Mesendoderm (in vitro differentiated cells): ENCODE measurements at places on chromosomes 3 and 15.

GRCh38 chr3:43512754-43513404 is 108.9 kb downstream of the ANO10 start:
- no peaks in the 10 kb centered on the region for H3K36me3 ChIP-seq
- no peak for DNase-seq
- H3K27me3 ChIP-seq, result no peaks in the 10 kb centered on the region
- H3K4me3 ChIP-seq, result no peak overlapping the region
- H3K4me1 ChIP-seq, result no peaks in the 10 kb centered on the region

GRCh38 chr3:55690726-55691125 is 203.6 kb upstream of the WNT5A start:
- peak; percentile 83 for DNase-seq
- H3K27me3 ChIP-seq, result no peaks in the 10 kb centered on the region
- H3K4me1 ChIP-seq, result peaks cover 7% of the 10 kb centered on the region
- no peaks in the 10 kb centered on the region for H3K36me3 ChIP-seq

DNA sequence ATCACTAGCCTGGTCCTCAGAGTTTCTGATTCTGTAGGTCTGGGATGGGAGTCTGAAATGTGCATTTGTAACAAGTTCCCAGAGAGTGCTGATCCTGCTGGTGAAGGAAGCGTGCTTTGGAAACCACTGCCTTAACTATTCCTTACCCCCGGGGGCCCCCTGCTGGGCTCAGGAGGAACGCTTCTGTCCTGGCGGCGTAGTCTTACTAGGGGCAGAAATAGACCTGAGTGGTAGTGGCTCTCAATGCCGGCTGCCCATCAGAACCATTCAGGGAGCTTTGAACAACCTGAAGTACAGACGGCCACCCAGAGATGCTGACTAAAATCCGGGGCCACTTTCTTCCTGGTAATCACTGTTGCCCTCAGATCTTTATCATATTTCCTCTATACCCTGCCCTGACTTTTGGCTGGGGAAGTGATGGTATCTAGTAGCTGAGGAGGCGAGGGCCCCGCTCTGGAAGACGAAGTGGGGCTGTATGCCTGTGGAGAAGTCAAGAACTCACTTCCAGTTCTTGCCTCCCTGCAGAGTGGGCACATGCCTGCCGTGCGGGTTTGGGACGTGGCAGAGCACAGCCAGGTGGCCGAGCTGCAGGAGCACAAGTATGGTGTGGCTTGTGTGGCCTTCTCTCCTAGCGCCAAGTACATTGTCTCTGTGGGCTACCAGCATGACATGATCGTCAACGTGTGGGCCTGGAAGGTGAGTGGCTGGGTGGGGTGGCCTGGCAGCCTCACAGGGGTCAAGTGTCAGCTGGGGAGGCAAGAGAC is 16.3 kb upstream of the JMJD7 start:
- DNase-seq, result peak; percentile 84
- no peak overlapping the region for H3K27ac ChIP-seq
- H3K4me3 ChIP-seq, result no peak overlapping the region
- no peaks in the 10 kb centered on the region for H3K27me3 ChIP-seq
- H3K4me1 ChIP-seq, result no peaks in the 10 kb centered on the region
- H3K36me3 ChIP-seq, result no peaks in the 10 kb centered on the region

- no peak for DNase-seq
- H3K36me3 ChIP-seq, result no peaks in the 10 kb centered on the region
- H3K4me3 ChIP-seq, result no peak overlapping the region
- no peaks in the 10 kb centered on the region for H3K27me3 ChIP-seq
- no peak overlapping the region for H3K27ac ChIP-seq
Observed at GRCh38 chr3:191342411-191342810, 12.1 kb upstream of the UTS2B start.

DNA sequence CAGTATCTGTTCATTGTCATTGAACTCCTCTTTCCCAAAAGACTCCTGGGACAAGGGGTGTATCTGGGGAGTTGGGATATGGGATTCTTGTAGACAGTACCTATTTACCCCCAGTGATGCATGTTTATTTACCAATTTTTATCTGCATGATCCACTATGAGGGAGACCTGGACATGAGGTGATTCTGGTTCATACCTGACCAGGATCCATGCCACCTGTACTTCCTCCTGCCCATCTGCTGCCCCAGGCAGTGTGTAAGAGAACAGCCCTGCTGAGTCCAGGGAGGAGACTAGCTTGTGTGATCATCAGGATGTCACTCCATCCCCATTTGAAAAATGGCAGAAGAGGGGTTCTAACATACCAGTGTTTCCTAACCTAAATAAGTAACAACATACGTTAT is 3.1 kb upstream of the TPRG1 start:
- no peaks in the 10 kb centered on the region for H3K36me3 ChIP-seq
- no peaks in the 10 kb centered on the region for H3K4me1 ChIP-seq
- H3K27ac ChIP-seq, result no peak overlapping the region
- H3K27me3 ChIP-seq, result no peaks in the 10 kb centered on the region
- no peak for DNase-seq

- H3K4me1 ChIP-seq, result peaks cover 4% of the 10 kb centered on the region
- no peaks in the 10 kb centered on the region for H3K36me3 ChIP-seq
- no peak overlapping the region for H3K4me3 ChIP-seq
- no peak overlapping the region for H3K27ac ChIP-seq
- no peaks in the 10 kb centered on the region for H3K27me3 ChIP-seq
- DNase-seq, result peak; percentile 75
Observed at GRCh38 chr3:194840661-194841514, 155.2 kb downstream of the FAM43A start.

DNA sequence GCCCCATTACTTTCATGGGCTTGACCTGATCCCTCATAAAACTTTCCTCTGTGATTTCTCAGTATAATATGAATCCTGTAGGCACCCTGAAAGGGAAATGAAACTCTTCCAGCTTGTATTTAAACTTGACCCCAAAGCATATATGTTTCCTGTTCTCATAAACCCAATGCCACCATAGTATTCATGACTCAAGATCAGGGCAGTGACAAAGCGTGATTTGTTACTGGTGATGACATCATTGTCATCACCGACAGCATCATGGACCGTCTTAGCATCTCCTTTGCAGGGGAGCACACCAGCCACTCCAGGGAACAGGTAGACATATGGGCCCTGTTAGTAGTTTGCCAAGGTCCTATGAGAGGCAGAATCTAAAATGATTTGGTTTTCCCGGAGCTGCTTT is 741.2 kb downstream of the NR2F2 start:
- no peaks in the 10 kb centered on the region for H3K27me3 ChIP-seq
- H3K36me3 ChIP-seq, result no peaks in the 10 kb centered on the region
- no peaks in the 10 kb centered on the region for H3K4me1 ChIP-seq

- no peak for DNase-seq
- H3K36me3 ChIP-seq, result no peaks in the 10 kb centered on the region
Observed at GRCh38 chr3:183317271-183317670, 64.2 kb downstream of the B3GNT5 start.

GRCh38 chr3:194884649-194885315 is 199.1 kb downstream of the FAM43A start:
- H3K27ac ChIP-seq, result no peak overlapping the region
- no peak overlapping the region for H3K4me3 ChIP-seq
- no peaks in the 10 kb centered on the region for H3K4me1 ChIP-seq
- DNase-seq, result no peak

DNA sequence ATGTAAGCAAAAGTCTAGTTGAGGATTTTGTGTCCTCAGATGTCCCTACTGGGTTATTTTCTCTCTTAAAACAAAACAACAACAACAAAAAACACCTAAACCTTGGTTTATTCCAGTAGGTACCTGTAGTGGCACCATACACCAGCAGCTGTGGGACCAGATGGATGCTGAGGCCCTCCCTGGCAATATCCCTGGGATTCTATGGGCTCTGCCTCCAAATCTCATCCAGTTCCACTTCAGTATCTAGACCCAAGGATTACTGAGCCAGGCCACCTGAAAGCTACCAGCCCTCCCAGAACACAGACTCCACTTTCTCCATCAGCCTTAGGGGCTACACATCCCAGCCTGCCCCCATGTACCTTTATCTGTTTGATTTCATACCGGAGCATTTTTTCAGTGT is 1.7 kb downstream of the TIMP4 start:
- no peak for DNase-seq
- no peaks in the 10 kb centered on the region for H3K27me3 ChIP-seq
- H3K4me3 ChIP-seq, result no peak overlapping the region
- no peaks in the 10 kb centered on the region for H3K36me3 ChIP-seq
- peaks cover 4% of the 10 kb centered on the region for H3K4me1 ChIP-seq

DNA sequence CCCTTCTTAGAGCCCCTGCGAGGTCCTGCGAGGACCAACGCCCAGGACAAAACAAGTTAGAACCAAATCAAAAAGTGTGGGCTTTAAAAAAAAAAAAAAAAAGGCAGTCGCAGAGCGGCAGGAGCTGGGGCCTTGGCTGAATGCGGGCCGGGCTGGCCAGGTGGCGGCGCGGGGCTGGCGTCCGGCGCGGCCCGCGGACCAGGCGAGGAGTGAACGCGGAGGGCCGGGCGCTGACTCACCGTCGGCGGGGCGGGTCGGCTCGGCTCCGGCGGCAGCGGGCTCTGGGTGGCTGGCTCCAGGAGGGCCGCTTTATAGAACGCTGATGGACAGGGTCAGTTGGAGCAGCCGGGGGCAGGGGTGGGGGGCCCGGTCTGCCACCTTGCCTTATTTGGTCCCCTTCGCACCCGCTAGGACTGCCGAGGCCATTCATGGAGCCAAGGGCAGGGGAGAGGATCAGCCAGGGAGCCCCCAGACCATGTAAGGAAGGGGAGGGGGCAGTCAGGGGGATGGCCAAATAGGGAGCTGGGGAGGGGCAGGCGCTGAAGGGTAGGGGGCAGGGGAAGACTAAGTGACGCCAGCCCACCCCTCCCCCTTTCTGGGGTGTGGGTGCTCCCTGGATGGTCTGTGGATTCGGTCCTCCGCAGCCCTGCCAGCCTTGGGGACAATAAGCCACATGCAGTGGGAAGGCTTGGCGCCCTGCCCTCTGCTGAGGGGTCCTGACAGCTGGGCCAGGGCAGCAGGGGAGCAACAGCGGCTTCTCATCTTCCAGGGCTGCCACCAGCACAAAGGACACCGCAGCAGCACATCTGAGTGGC is at the start of gene ACTC1:
ACTC1 (minus strand) TSS at position 283 of the 815 bp plus-strand sequence. CDS start 741 bp downstream, outside the sequence.
- peaks cover 11% of the 10 kb centered on the region for H3K4me1 ChIP-seq
- no peaks in the 10 kb centered on the region for H3K27me3 ChIP-seq
- H3K4me3 ChIP-seq, result peak within 1 kb of the TSS; percentile 35
- H3K36me3 ChIP-seq, result peaks cover 2% of the 10 kb centered on the region
- peak within 1 kb of the TSS; percentile 15 for H3K27ac ChIP-seq

DNA sequence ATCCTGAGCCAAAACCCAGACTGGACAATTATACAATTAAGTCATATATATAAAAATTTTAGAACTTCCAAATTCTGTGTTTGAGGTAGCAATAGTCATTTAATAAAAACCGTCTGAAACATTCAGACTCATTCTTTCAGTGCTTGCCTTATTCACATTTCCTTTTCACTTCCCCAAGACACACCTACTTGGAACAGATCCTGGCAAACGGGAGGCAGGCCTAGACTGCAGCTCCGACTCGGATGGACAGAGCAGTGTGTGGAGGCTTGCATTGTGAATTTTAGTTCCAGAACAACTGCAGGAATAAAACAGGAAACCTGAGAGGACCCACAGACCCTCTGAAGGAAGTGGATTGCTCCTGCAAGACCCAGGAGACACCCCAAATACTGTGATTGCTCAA is 341.4 kb downstream of the CNTN3 start:
- H3K4me3 ChIP-seq, result no peak overlapping the region
- no peaks in the 10 kb centered on the region for H3K4me1 ChIP-seq
- H3K27ac ChIP-seq, result no peak overlapping the region
- no peaks in the 10 kb centered on the region for H3K36me3 ChIP-seq

DNA sequence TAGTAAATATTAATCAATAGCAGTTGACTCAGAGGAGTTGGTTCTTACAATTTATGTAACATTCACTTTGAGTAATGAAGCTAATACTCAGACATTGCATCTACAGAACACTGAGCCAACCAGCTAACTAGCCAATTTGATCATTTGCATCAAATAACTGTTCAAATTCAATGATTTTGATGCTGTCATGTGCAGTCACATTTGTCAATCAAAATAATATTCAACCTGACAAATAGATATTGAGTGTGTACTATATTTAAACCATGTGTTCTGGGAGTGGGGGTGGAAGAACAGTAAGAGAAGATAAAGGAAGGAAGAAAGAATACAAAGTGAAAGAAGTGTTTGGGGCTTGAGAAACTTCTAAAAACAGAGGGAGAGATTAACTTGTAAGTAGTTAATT is 277.2 kb upstream of the ARHGEF26 start:
- no peak for DNase-seq
- H3K27ac ChIP-seq, result no peak overlapping the region
- no peaks in the 10 kb centered on the region for H3K36me3 ChIP-seq

DNA sequence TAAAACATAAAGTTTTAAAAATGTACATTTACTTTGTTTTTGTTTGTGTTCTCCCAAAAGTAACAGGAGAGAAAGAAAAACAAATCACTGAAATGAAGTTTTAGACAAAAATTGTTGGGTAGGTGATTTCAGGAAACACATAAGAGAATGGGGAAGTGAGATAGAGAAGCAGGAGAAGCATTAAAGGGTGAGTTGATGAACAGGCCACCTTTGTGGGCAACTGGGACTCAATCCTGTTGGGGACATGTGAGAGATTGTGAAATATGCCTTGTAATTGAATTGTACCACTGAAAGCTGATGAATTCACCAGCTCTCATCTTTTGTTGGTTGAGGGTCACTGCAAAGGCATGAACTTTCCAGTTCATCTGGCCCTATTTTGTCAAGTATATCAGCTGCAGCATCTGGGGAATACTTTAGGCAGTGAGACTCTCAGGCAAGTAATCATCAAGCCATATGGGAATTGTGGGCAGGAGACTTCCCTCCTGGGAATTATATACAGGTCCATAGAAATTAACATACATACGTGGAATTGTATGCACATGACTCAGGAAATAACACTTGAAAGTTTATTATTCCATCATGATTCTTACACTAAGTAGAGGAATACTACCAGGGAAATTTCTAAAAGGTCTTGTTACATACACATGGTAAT is 181.0 kb downstream of the ZBBX start:
- H3K4me3 ChIP-seq, result no peak overlapping the region
- H3K27me3 ChIP-seq, result no peaks in the 10 kb centered on the region
- DNase-seq, result no peak
- no peaks in the 10 kb centered on the region for H3K4me1 ChIP-seq
- no peaks in the 10 kb centered on the region for H3K36me3 ChIP-seq
- no peak overlapping the region for H3K27ac ChIP-seq

GRCh38 chr3:48863122-48863521 is 15.4 kb upstream of the PRKAR2A start:
- DNase-seq, result no peak
- no peaks in the 10 kb centered on the region for H3K36me3 ChIP-seq
- no peak overlapping the region for H3K27ac ChIP-seq
- no peaks in the 10 kb centered on the region for H3K27me3 ChIP-seq
- no peak overlapping the region for H3K4me3 ChIP-seq

- H3K4me3 ChIP-seq, result no peak overlapping the region
- H3K27me3 ChIP-seq, result no peaks in the 10 kb centered on the region
- no peak overlapping the region for H3K27ac ChIP-seq
- H3K36me3 ChIP-seq, result no peaks in the 10 kb centered on the region
- DNase-seq, result no peak
Observed at GRCh38 chr3:158205994-158206393, 96.1 kb downstream of the RSRC1 start.
